ENCODE measurements at places on chromosomes 1 and 21.

DNA sequence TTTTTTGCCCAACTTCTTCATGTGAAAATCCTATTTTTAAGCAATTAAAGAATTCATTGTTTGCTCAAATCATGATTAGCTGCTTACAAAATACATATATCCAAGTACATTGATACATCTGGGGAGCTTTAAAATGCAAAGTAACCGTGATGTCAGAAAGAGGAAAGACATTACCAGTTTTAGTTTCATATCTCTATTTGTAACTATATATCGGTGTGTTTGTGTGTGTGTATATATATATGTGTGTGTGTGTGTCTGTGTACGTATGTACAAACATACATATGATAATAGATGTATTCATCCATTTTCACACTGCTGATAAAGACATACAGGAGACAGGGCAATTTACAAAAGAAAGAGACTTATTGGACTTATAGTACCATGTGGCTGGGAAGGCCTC lies 310.1 kb downstream of the DPYD start:
- DNase-seq = no peak

DNA sequence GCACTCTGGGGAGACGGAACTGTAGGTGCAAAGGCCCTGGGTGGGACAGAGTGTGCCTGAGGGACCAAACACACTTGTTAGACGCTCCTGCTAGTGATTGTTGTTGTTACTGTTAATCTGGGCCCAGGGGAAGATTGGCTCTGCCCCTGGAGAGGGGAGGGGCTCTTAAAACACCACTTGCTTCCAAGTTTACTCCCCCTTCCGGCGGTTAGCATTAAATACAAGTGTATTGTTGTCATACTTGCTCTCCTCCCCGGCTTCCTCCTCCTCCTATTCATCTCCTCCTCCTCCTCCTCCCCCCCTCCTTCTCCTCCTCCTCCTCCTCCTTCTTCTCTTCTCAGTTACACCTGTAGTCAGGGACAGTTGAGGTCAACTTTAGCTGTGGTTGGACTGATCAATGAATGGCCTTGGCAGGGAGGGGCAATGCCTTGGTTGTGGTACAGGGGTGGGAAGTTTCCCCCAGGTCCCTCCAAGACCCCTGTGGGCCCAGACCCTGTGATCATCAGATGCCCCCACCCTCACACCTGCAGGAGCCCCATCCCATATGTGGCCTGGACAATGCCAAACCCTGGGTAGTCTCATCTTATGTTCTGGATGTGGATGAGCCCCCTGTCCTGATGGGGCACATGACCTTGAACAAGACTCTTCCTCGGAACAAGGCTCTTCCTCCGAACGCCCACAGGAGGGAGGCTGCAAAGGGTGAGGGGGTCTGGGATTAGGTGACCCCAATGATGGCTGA lies 217.3 kb downstream of the PTPRU start:
- no peak for DNase-seq

GRCh38 chr1:202664083-202664482 lies 46.2 kb downstream of the SYT2 start:
- no peak for DNase-seq

GRCh38 chr1:13899856-13900255 lies 199.9 kb downstream of the PRDM2 start:
- no peak for DNase-seq

- no peak for DNase-seq
These were observed 38.8 kb downstream of the VPS45 start for GRCh38 chr1:150106341-150106740.

GRCh38 chr1:63601463-63601862 lies 8.3 kb downstream of the PGM1 start:
- no peak for DNase-seq

DNA sequence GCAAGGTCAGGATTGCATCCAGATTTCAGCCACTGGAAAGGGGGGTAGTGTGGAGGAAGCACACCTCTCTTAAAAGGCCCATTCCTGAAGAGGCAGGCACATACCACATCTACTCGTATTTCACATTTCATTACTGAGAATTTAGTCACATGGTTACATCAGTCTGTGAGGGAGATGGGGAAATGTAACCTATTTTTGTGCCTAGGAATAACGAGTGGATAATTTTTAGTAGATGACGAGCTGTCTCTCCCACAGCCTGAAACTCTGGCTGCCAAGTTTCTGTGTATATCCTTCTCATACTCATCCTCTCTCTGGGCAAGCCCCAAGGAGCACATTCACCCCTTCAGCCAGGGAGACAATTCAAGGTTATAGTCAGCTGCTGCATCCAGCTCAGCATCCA lies 10.3 kb upstream of the C21orf91 start:
- DNase-seq = no peak

GRCh38 chr1:175114996-175115395 lies 47.4 kb downstream of the TNN start:
- no peak for DNase-seq

- no peak for DNase-seq
These were observed 34.0 kb downstream of the ST6GALNAC5 start for GRCh38 chr1:76901158-76901767.

- no peak for DNase-seq
These were observed at the start of gene KLHDC8A for GRCh38 chr1:205356440-205357139. Gene KLHDC8A (minus strand): TSS chr1:205356922. CDS start chr1:205343604, 13,318 bp downstream.

GRCh38 chr1:193516755-193517388 lies 330.5 kb upstream of the B3GALT2 start:
- no peak for DNase-seq

- DNase-seq = no peak
These were observed 548 bp upstream of the CDC20 start for GRCh38 chr1:43358121-43358745.

DNA sequence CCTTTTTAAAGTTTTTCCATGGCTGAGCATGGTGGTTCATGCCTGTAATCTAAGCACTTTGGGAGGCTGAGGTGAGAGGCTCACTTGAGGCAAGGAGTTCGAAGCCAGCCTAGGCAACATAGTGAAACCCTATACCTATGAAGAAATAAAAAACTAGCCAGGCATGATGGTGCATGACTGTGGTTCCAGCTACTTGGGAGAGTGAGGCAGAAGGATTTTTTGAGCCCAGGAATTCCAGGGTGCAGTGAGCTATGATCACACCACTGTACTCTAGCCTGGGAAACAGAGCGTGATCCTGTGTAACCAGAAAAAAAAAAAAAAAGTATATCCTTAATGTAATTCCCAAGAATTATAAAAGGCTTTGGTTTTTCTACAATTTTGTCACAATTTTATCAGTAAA lies 17.4 kb downstream of the DEPDC1 start:
- no peak for DNase-seq

GRCh38 chr1:151711951-151712350 lies 4.7 kb downstream of the CELF3 start:
- DNase-seq = no peak

- DNase-seq = no peak
These were observed 136.8 kb downstream of the S1PR1 start for GRCh38 chr1:101373570-101373969.
